ENCODE measurements at places on chromosomes 3 and 15. TPM values are rescaled to one million over a fixed set of nuclear protein-coding genes. Genes with fewer than 3 reads are reported as not detected.

Gene OTOL1
- total RNA-seq: not detected

Gene CCRL2
- total RNA-seq: 23.5 TPM

Gene MST1R
- 27.3 TPM for total RNA-seq

Gene CHMP2B
- total RNA-seq: 41.4 TPM

Gene CDAN1
- total RNA-seq: 11.3 TPM

Gene NR2F2
- total RNA-seq: 50.6 TPM

Gene CPNE9
- 0.44 TPM for total RNA-seq

Gene BDH1
- total RNA-seq: 12.4 TPM

Gene PARP16
- 8.8 TPM for total RNA-seq

Gene DLEC1
- 15.0 TPM for total RNA-seq

Gene CACNA2D3
- total RNA-seq: 3.6 TPM

Gene NAALADL2
- 9.8 TPM for total RNA-seq

Gene NOX5
- not detected for total RNA-seq

Gene MESP1
- 0.53 TPM for total RNA-seq

GRCh38 chr3:149581248-149581647 is 76.6 kb downstream of the WWTR1 start:
- no peak for DNase-seq

DNA sequence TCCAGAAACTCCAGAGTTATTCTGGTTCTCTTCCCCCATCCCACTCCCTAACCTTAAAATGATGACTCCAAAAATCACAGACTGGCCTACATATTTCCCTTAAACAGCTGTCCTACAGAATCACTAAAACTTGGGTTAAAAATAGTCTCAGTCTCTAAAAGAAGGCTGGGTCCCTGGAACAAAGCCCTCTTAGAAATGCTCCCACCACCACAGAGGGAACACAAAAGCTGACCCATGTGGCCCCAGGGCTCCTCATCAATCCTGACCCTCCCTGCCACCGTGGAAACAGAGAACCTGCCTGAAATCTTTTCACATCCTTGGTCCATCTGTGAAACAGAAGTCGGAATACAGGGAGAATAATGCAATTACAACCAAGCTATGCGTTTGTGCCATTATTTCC is 55.7 kb upstream of the DCLK3 start:
- DNase-seq: no peak

GRCh38 chr3:186788482-186789370 is 5.3 kb downstream of the EIF4A2 start:
- no peak for DNase-seq

- DNase-seq: no peak
Observed at GRCh38 chr3:39080026-39080425, 27.4 kb downstream of the GORASP1 start.

GRCh38 chr15:37103163-37103435 is 2.8 kb upstream of the MEIS2 start:
- no peak for DNase-seq

- DNase-seq: no peak
Observed at GRCh38 chr15:81296186-81296585, 27.8 kb downstream of the STARD5 start.

DNA sequence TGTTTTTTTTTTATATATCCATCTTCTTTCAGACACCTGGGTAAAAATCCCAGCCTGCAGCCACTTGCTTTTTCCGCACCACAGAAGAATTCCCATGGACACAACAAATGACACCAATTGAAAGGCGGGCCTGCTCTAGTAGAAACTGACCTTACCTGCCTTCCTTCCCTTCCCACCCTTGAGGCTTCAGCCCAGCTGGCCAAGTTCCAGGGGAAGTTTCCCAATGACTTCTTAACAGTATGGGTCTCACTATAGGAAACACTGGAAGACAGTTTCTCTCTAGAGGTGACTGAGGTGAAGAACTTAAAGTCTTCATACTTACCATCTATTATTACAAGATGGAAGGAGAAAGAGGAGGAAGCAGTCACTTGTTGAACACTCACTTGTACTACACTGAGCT is 714.2 kb upstream of the NR2F2 start:
- DNase-seq: no peak

DNA sequence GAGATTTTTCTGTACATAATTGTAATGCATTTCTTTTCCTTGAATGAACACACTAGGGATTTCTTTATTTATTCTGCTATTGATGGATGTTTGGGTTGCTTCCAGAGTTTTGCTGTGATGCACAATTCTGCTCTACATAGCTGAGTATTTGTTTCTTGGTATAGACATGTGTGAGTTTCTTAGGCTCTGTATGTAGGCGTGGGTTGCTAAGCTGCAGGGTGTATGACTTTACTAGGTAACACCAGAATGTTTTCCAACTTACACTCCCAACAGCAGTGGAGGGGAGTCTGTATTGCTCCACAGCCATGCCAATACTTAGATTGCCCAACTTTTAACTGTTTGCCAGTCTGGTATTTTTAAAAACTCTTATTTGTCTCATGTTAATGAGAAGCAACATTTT is 155.5 kb upstream of the TNIK start:
- DNase-seq: no peak

DNA sequence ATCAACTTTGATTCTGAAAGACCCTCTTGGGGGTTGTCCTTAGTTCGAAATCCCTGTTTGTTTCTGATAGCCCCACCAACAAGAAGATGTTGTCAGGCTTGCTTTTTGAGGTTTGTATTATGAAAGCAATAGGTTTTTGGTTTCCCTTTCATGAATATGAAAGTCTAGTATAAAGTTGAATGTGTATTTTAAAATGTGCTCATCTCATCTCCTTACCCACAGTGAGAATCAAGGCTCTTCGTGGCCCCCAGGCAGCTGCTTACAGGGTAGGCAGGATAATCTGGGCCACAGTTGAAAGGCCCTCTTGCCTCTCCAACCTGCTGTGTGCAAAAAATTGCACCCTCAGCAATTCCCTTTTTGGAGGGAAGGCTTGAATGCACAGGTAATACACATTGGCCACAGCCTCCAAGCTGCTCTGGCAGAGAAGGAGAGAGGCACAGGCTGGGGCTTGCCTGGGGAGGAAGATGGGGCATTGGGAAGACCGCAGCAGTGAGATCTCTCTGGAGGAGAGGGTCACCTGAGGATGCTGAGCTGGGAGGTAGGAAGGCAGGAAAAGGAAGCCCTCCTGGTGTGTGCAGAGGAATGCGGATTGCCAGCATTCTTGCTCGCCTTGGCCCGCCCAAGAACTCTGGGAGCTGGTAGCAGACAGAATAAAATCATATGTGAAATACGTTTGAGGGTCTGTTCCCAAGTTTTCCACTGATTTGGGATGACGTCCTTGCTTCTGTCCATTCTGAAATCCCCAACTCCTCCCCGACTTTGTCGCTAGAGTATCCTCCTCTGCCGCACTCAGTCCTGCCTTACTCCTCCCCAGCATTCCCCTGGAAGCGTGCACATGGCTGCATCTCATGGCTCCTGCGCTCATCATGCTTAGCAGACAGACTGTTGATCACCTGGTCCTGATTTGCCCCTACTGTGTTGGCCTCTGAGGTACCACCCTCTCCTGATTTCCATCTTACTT is 196.4 kb downstream of the RPLP1 start:
- DNase-seq: no peak

DNA sequence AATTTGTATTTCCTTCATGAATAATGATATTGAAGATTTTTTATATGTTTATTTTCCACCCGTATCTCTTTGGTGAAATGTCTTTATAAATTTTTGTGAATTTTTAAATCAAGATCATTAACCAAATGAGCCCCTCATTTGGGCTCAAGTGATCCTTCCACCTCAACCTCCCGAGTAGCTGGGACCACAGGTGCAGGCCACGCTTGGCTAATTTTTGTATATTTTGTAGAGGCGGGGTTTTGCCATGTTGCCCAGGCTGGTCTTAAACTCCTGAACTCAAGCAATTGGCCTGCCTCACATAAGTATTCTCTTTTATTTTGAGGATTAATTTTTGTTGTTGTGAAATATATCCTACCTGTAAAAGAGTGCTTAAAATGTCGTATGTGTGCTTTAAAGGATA is 4.9 kb downstream of the BBS4 start:
- DNase-seq: no peak

- DNase-seq: no peak
Observed at GRCh38 chr3:81968658-81969057, 207.2 kb upstream of the GBE1 start.

DNA sequence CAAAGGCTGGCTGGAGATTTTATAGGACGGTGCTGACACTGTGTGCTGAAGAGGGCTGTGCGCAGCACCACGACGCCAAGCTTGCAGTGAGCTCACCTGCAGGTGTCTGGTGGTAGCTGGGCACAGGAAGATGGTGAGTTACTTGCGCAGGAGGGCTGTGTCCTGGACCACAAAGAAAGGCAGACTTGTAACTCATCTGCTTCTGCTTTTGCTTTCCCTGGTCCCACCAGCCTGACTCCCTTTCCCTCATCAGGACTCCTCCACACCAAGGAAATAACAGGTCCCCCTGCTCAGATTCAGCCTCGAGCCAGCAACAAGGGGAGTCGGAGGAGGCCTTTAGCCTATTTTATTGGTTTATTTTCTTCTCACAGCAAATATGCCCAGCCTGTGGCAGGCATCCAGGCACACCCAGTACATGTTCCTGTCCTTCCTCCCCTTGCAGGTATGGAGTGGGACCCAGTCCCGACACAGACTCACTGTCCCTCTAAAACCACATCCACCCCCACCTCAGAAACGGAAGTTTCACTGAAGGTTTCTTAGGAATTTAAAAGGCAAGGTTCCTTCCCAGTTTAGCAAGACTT is 35.6 kb upstream of the FLNB start:
- DNase-seq: no peak

- no peak for DNase-seq
Observed at GRCh38 chr3:64109438-64109837, 86.1 kb upstream of the PSMD6 start.

- DNase-seq: no peak
Observed at GRCh38 chr3:177300842-177301241, 103.6 kb upstream of the TBL1XR1 start.

- no peak for DNase-seq
Observed at GRCh38 chr15:70573121-70573850, 190.1 kb downstream of the UACA start.

GRCh38 chr15:55823191-55823670 is 80.3 kb upstream of the PRTG start:
- DNase-seq: no peak

DNA sequence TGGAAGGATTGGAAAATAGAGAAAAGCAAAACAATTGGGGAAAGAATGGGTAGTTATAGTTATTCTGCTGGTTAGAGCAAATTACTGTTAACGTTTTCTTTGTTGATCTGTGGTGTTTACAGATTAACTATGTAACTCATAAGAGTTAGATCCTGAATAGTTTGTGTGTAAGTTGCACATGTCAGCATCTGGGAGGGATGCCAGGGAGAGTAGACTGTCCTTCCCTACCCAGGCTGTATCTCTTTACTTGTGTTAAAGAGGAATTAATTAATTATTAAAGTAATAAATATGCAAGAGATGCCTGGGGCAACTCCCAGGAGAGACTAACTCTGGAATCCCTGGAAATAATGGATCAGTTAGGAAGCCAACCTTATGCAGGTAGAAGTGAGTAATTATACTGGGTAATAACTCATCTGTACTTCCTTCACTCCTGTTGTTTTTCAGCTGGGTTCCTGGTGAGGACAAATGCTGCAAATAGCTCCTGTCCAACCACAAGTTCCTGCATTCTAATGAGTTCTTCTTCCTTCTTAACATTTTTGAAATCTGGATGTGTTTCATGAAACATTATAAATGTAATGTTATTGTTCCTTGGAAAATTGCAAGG is 18.9 kb downstream of the GHRL start:
- no peak for DNase-seq

GRCh38 chr15:101795455-101795854 is 7.9 kb upstream of the OR4F6 start:
- no peak for DNase-seq

DNA sequence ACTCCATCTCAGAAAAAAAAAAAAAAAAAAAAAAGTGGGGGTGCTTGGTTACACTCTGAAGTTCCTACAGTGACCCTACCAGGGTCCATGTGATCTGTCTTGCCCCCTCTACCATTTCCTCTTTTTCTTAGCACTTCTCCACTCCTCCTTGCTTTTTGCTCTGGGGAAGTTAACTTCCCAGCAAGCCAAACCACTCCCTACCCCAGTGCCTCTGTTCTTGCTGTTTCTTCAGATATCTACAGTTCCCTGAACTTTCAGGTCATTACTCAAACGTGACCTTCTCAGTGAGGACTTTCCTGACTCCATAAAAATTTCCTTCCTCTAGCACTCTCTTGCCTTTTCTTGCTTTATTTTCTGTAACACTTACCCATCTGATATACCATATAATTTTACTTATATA is 61.1 kb upstream of the GCNT3 start:
- DNase-seq: no peak

DNA sequence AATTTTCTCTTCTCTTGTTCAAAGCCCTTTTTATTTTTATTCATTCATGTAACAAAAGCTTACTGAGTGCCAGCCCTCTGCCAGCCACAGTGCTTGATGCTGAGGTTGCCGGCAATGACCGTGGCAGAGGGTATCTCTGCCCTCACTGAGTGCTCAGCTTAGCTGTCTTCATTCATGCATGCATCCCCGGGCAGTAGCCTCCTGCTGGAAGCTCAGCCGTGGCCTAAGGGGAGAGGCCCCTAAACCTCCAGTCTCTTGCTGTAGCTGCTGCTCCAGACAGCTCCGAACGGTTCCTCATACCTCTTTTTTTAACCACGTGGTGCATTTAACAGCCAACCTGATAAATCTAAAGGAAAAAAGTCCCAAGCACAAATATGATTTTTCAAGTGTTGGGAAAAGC is 34.6 kb upstream of the CCDC66 start:
- no peak for DNase-seq

DNA sequence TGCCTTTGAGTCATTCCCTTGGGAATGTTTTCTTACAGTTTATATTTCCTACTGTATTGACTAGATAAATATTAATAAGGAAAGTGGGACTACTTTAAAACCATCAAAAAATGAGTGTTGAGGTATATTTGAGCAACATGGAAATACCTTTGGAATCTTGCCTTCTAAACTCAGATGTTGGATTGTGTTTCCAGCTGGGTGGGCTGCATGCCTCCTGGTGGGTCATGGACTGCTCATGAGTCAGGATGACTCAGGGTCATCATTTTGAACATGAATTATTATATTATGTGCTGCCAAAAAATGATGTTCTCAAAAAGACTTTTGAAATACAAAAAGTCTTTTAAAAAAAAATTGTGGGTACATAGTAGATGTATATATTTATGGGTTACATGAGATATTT is 41.1 kb upstream of the APH1B start:
- DNase-seq: no peak

Measured in lower lobe of right lung (tissue), 2 donors.